ENCODE measurements at places on chromosomes 6 and 20.

DNA sequence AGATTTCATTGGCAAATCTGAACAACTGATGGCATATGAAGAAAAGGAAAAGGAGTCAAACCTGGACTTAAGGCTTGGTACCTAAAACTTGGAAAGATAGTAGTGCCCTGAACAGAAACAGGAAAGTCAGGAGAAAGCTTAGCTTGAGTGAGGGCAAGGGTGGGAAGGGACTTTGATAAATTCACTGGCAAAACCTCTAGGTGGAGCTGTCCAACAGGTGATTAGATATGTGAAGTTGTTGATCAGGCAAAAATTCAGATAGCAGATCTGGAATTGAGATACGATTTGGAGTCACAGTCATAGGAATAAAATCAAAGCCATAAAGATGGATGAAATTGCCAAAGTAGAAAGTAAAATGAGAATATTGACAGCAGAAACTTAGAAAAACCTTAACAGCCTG lies 16.1 kb upstream of the ZNF292 start:
- no peak for DNase-seq

GRCh38 chr6:32128751-32129296 lies 778 bp upstream of the ATF6B start:
- no peak for DNase-seq

GRCh38 chr6:39157511-39157910 lies 42.5 kb upstream of the SAYSD1 start:
- DNase-seq = no peak

DNA sequence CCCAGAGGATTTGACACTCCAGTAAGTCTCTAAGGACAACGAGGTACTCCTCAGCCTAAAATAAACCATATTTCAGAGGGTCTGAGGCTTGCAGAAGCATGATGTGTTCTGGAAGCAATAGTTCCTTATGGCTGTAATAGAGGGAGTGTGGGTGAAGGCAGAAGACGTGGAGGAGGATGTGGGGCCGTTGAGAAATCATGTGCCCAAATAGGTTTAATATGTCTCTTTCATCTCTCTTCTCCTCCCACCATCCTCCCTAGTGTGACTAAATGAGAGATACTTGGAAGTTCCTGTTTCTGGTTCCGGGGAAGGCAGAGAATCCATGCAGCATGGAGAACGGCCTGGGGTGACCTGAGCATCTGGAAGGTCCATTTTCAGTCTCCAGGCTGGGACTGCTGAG lies 174.0 kb upstream of the RSPO3 start:
- no peak for DNase-seq

DNA sequence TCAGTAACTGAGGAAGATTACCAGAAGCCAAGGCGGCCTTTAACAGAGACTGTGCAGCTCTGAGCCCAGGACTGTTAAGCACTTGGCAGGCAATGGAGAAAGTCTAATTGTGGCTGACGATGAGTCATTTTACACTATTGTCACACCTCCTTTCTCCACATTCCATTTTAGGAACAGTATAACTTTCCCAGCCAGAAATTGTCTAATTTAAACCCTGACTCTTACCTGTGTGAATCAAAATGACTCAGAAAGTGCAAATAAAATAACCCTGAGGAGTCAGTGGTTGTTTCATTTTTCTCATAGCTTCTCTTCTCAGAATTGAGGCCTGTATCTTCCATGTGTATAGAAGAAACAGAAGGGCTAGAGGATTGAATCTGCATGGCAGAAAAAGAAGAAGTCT lies 40.0 kb upstream of the OPN5 start:
- DNase-seq = no peak

DNA sequence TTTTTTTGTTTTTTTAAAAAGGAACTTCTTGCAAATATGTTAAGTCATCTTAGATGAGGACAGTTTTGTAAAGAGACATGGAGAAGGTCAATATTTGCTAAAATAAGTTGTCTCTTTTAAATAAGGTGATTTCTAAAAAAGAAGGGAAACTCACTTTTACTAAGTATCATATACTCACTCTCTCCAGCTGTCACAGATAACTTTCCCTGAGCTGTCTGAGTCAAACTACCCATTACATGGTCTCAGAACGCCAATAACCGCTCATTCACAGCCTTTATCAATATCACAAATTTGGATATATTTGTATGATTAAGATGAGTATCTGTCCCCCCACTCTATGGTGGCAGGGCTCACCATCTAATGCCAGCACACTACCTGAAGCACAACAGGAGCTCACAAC lies 47.6 kb downstream of the IPCEF1 start:
- DNase-seq = no peak

- DNase-seq = peak; percentile 22
Measured at GRCh38 chr6:79671600-79672266, 40.6 kb downstream of the SH3BGRL2 start.

DNA sequence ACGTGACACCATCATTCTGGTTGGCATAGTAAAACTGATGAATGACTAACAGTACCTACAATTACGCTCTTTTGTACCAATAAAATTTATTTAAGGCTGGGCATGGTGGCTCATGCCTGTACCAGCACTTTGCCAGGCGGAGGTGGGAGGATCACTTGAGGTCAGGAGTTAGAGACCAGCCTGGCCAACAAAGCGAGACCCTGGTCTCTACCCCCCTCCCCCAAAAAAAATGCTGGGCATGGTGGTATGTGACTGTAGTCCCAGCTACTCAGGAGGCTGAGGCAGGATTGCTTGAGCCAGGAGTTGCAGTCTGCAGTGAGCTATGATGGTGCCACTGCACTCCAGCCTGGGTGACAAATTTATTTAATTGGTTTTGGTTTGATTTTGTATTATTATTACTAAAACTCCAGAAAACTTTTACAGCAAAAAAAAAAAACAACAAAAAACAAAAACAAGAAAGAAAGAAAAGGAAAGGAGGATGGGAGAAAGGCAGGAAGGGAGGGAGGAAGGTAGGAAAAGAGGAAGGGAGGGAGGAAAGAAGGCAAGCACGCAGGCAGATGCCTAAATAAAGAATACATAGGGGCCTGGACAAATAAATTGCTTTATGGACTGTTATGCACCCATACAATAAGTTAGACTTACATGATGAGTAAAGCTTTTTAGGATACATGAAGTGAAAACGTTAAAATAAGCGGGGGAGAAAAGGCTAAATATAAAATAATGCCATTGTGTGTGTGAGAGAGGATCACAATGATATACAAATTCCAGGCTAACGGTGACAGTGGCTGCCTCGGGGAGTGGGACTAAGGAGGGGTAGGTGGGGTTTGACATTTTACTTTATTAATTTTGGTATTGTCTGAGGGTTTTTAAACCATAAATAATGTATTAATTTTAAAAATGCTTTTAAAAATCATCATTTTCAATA lies 682 bp upstream of the ZSCAN9 start:
- DNase-seq = no peak

DNA sequence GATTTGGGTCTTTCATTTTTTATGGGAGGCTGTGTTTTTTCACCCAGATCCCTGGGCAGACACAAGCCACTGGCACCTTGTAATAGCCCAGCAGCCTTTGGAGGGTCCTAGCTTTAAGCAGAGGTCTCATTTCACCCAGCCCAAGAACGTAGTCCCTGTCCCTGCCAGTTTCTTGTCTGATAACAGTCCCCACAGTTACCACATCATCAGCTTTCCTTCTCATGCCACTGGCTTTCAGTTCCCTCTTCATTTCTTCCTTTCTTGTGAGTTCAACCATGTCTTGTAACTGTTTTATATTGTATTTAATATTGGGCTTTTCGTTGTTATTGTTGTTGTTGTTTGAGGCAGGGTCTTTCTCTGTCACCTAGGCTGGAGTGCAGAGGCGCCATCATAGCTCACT lies 10.6 kb downstream of the PNPLA1 start:
- DNase-seq = no peak

DNA sequence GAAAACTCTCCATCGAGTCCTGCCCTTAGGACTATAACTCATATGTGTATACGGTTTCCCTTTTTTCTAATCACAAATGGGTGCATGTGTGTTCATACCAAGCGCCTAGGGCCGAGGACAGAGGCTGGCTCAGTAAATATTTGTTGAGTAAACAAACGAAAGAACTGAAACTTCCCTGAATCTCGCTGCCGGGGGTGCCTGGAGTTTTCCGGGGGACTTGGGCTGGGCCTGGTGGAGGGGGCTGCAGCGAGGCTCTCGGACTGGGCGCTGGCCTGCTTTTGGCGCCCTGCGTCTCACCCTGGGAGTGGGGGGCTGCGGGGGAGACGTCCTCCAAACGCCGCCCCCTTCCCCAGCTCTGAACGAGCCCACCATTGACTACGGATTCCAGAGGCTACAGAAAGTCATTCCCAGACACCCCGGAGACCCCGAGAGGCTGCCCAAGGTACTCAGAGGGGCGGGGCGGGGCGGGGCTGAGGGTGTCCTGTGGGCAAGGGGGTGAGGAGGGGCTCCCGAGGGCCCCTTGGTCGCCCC lies 49.0 kb downstream of the CPXM1 start:
- DNase-seq = no peak

GRCh38 chr6:52102405-52102804 lies 15.0 kb upstream of the PKHD1 start:
- DNase-seq = no peak

DNA sequence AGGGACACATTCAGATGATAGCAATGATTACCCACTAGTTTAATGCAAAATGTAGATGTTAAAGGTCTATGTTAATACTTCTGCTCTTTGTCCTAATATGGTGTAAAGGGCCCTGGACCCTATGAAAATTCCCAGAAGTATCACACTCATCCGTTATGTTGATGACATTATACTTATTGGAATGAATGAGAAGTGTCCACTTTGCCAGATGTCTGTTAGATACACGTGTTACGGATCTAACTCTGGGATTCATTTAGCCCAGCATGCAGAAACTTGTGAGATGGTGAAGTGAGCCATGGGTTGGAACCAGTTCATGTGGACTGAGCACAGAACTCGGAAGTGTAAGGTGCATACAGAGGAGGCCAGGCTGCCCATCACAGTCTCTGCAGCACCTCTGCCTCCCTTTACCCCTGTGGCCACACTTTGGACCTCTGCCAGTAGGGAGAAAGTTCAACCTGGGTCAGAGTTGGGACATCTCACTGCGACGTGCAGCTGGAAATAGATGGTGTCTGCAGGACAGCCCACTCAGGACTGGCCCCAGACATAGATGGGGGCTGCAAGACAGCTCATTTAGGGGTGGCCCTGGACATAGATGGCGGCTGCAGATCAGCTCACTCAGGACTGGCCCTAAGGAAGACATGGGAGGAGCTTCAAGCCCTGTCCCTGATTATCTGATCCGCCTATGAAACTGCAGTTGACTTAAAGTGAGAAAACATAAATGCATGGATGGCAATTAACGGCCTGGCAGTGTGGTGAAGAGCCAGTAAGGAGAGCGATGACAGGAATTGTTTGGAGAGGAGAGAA lies 71.2 kb upstream of the THBS2 start:
- DNase-seq = no peak

DNA sequence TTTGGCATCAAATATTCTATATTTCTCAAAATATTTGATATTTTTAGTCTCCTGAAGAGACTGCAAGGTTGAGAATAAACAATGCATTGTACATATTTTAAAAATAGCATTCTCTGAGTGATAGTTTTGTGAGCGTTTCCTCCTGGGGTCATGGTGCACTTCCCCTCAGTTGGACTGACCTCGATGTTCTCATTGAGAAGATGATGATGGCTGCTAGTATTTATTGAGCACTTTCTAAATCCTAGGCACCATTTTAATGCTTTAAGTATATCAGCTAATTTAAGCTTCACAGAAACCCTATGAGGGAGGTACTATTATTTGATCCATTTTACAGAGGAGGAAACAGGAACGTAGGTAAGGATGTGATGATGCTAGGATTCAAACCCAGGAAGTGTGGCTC lies 18.2 kb downstream of the DSE start:
- no peak for DNase-seq

GRCh38 chr20:59087829-59088433 lies 45.3 kb upstream of the PRELID3B start:
- DNase-seq = peak; percentile 80

GRCh38 chr20:15289337-15289736 lies 951.9 kb upstream of the FLRT3 start:
- DNase-seq = no peak

DNA sequence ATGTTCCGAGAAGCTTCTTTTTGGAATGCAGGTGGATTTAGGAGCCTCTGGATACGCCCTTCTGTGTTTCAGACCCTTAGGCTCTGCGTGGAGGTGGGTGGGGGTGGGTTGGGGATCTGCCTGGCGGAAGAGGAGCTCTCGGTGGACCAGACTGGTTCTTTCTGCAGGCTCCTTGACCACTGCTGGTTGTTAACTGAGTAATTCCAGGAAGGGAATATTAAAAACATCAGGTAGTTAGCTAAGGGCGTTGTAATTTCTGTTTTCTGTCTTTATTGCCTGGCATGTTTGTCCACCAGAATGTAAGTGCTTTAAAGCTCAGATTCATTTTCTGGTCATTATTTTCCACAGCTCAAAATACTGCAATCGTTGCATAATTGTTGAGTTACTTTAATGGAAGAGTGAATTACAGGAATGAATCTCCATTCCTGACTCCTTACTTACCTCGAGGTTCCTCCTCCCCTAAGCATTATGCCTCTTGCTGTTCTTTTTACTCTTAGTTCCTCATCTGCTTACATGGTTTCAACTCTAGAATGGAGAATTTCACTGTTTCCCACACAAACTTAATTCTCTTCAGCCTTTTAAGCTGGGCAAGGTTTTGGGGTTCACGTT lies 5.9 kb downstream of the CDYL start:
- DNase-seq = no peak
